Chondrocyte (in vitro differentiated cells): ENCODE measurements at places on chromosomes 16 and 17. TPM values are rescaled to one million over a fixed set of nuclear protein-coding genes. Genes with fewer than 3 reads are reported as not detected.

DNA sequence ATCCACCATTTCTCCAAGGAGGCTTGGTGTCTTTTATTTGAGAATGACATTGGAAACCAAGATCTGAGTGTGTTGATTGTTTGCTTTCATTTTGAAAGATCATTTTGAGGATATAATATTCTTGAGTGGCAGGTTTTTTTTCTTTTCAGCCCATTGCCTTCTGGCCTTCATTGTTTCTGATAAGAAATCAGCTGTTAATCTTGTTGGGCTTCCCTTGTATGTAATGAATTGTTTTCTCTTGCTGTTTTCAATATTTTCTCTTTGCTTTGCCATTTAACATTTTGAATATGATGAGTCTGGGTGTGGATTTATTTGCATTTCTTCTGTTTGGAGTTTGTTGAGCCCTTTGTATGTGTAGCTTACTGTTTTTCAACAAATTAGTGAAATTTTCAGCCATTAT lies 22.0 kb downstream of the PRSS54 start:
- peaks cover 16% of the 10 kb centered on the region for H3K36me3 ChIP-seq
- no peak overlapping the region for H3K4me3 ChIP-seq
- DNase-seq = no peak
- peaks cover 7% of the 10 kb centered on the region for H3K4me1 ChIP-seq

- no peaks in the 10 kb centered on the region for H3K36me3 ChIP-seq
- H3K27ac ChIP-seq = no peak overlapping the region
- H3K4me3 ChIP-seq = no peak overlapping the region
- H3K27me3 ChIP-seq = no peaks in the 10 kb centered on the region
Observed at GRCh38 chr17:67565068-67565467, 152.7 kb upstream of the NOL11 start.

GRCh38 chr17:61794792-61795191 lies 68.5 kb downstream of the BRIP1 start:
- H3K4me3 ChIP-seq = no peak overlapping the region
- no peak for DNase-seq
- no peaks in the 10 kb centered on the region for H3K4me1 ChIP-seq
- no peak overlapping the region for H3K27ac ChIP-seq
- peaks cover 6% of the 10 kb centered on the region for H3K36me3 ChIP-seq
- no peaks in the 10 kb centered on the region for H3K27me3 ChIP-seq

GRCh38 chr17:73358668-73359067 lies 46.9 kb upstream of the CDC42EP4 start:
- no peaks in the 10 kb centered on the region for H3K4me1 ChIP-seq
- no peaks in the 10 kb centered on the region for H3K27me3 ChIP-seq
- H3K4me3 ChIP-seq = no peak overlapping the region
- no peaks in the 10 kb centered on the region for H3K36me3 ChIP-seq

GRCh38 chr17:71601894-71602504 lies 518.8 kb upstream of the SOX9 start:
- H3K4me3 ChIP-seq = no peak overlapping the region
- peaks cover 3% of the 10 kb centered on the region for H3K4me1 ChIP-seq
- H3K27ac ChIP-seq = no peak overlapping the region
- H3K36me3 ChIP-seq = peaks cover 3% of the 10 kb centered on the region

- no peak overlapping the region for H3K27ac ChIP-seq
- no peak for DNase-seq
- no peaks in the 10 kb centered on the region for H3K36me3 ChIP-seq
- H3K4me1 ChIP-seq = peaks cover 23% of the 10 kb centered on the region
- no peak overlapping the region for H3K4me3 ChIP-seq
Observed at GRCh38 chr17:43456661-43457361, 27.0 kb upstream of the DHX8 start.

DNA sequence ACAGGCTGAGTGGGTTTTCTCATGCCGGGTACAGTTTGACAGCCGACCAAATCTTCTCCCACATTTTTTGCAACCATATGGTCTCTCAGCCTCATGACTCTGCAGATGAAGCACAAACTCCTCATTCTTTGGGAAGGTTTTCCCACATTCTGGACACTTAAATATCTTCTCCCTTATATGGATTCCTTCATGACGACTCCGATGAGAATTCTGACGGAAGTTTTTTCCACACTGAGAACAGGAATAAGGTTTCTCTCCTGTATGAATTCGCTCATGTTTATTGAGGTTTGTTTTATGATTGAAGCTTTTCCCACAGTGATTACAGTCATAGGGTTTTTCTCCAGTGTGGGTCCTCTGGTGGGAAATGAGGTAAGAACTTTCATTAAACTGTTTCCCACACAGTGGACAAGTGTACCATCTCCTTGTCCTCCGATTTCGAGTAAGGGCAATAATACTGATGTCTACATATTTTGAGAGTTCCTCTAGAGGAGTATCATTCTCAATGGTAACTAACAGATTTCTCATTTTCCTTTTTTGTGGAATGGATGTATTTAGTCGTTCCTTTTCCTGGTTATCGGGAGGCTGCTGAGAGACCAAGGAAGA lies 10.9 kb downstream of the ZNF200 start:
- H3K4me1 ChIP-seq = no peaks in the 10 kb centered on the region
- no peak for DNase-seq
- no peak overlapping the region for H3K4me3 ChIP-seq
- H3K36me3 ChIP-seq = peaks cover 58% of the 10 kb centered on the region
- no peaks in the 10 kb centered on the region for H3K27me3 ChIP-seq
- H3K27ac ChIP-seq = no peak overlapping the region

DNA sequence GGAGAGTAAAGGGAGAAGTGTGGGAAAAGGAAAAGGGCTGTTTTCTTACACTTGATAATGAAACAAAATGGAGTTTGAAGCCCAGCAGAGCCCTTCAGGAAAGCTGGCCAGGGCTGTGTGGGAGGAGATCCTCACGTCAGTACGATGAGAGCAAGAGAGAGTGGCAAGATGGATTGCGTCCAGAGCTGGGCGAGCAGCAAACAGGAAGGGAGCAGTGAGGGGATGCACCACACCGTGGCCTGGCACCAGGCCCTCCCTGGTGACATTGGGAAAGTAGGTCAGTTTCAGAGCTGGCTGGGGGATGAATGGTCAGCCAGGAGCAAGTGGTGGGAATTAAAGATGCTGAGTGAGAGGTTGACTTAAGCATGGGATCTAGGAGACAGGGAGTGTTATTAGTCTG lies 273.6 kb downstream of the GRIN2A start:
- H3K4me3 ChIP-seq = no peak overlapping the region
- H3K4me1 ChIP-seq = no peaks in the 10 kb centered on the region
- no peaks in the 10 kb centered on the region for H3K27me3 ChIP-seq
- DNase-seq = no peak
- no peaks in the 10 kb centered on the region for H3K36me3 ChIP-seq

- no peaks in the 10 kb centered on the region for H3K27me3 ChIP-seq
- H3K27ac ChIP-seq = peak overlapping the region; percentile 98
- H3K36me3 ChIP-seq = no peaks in the 10 kb centered on the region
Observed at GRCh38 chr17:73304438-73304837, 7.4 kb downstream of the CDC42EP4 start.

- no peak overlapping the region for H3K27ac ChIP-seq
- no peak overlapping the region for H3K4me3 ChIP-seq
- H3K36me3 ChIP-seq = peaks cover 2% of the 10 kb centered on the region
Observed at GRCh38 chr17:78667741-78668640, 90.8 kb upstream of the DNAH17 start.

GRCh38 chr17:33201283-33201682 lies 91.8 kb downstream of the ASIC2 start:
- H3K4me3 ChIP-seq = no peak overlapping the region
- H3K27ac ChIP-seq = no peak overlapping the region
- no peaks in the 10 kb centered on the region for H3K36me3 ChIP-seq
- H3K27me3 ChIP-seq = peaks cover 8% of the 10 kb centered on the region
- H3K4me1 ChIP-seq = no peaks in the 10 kb centered on the region
- no peak for DNase-seq

GRCh38 chr17:45792995-45793755 lies 9.1 kb downstream of the CRHR1 start:
- DNase-seq = no peak
- no peaks in the 10 kb centered on the region for H3K36me3 ChIP-seq
- no peak overlapping the region for H3K27ac ChIP-seq

DNA sequence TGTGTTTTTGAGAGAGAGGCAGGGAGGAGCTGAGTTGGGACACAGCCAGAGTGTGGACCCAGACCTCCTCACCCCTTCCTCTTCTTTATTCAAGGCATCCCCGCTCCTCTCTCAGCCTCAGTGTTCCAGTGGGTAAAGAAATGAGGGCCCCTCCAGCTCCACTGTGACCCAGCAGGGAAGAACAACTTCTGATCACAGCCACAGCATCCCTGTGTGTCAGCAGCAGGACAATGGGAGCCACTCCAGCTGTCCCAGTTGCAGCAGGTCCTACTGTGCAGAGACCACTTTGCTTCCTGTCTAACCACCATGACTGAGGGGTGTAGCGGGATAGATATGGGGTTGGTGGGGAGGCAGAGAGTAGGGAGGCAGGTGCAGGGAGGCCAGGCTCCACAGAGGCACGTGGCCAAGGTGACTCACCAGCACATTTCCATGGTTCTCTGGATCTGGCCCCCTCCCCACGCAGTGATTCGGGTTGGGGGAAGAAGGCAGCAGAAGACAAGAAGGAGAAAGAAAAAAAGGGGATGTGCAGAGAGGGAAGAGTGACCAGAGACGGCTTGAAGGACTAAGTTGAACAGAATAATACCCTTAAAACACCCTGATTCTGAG lies 24.5 kb downstream of the PIK3R5 start:
- no peak for DNase-seq
- no peak overlapping the region for H3K27ac ChIP-seq
- no peak overlapping the region for H3K4me3 ChIP-seq
- peaks cover 4% of the 10 kb centered on the region for H3K4me1 ChIP-seq

Gene NPIPB9
- 1.1 to 3.2 TPM (median 2.9 TPM) in 3 replicates for total RNA-seq

Gene RUSF1
- total RNA-seq = 52.7 to 67.5 TPM (median 58.3 TPM) in 3 replicates

Gene SALL1
- total RNA-seq = 0.12 to 0.20 TPM (median 0.13 TPM) in 3 replicates

Gene BTBD17
- not detected in 3 replicates for total RNA-seq

Gene C16orf74
- 0.82 to 1.6 TPM (median 1.0 TPM) in 3 replicates for total RNA-seq

Gene PDILT
- not detected in 3 replicates for total RNA-seq

Gene NPIPA1
- 119 to 145 TPM (median 143 TPM) in 3 replicates for total RNA-seq
